ENCODE measurements at places on chromosomes 3 and 15. TPM values are rescaled to one million over a fixed set of nuclear protein-coding genes. Genes with fewer than 3 reads are reported as not detected.

GRCh38 chr15:73712107-73712506 lies 27.9 kb downstream of the CD276 start:
- DNase-seq, result no peak

GRCh38 chr15:41966920-41967465 lies 5.4 kb downstream of the EHD4 start:
- no peak for DNase-seq

The PLAAT1 gene
- 21.1 TPM for polyA plus RNA-seq

DNA sequence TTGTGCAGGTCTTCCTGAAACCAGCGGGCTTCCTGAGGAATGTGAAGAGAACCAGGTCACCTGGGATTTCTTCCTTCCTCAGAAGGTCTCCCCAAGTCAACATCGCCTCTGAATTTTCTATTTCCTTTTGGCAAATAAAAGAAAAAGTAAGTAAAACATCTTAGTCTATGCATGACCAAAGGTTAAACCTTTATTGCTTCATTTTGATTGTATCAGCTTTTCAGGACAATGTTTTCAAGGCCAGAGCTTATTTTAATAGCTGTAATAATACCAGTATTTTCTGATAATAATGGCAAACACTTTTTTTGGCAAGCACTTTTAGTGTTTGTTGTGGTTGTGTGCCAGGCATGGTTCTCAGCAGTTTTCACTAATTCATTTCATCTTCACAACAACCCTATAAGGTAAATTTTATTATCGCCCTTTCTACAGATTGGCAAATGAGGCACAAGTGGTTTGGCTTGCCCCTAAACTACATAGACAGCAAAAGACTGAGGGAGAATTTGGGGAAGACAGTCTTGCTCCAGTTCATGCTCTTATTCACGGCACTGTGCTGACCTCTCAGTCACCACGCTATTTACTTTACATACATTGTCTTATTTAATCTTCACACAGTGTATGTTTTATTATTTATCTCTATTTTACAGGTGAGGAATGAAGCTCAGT lies 110.4 kb downstream of the RPL22L1 start:
- no peak for DNase-seq

The AP3S2 gene
- polyA plus RNA-seq, result 24.0 TPM

The ZBTB47 gene
- polyA plus RNA-seq, result 37.8 TPM

DNA sequence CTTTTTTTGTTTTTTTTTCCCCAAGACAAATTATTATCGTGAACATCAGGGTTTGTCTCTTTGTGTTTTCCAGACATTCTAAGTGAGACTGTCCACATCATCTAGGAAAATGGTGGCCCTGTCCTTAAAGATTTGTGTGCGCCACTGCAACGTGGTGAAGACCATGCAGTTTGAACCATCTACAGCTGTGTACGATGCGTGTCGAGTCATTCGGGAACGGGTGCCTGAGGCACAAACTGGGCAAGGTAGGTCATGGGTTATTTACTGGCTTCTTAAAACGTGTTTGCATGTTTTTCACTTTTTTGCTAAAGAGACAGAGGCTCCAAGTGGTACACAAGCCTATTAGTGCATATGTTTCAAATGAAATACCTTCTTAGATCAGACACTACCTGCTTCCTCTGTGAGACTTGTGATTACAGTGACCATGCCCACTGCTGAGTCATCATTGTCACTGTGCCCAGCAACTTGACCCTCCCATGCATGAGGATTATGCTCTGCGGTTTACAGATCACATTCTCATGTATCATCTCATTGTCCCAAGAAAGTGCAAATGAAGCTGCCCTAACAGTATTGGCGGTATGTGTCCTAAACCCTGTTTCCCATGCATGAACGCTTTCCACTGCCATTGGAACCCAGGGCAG lies 395.2 kb upstream of the TPM1 start:
- DNase-seq, result peak; percentile 38

All from hindlimb muscle (tissue), 1 donor.